A549 treated with Hydrocortisone at 1 μM for 4 hours (cell line): ENCODE measurements at places on chromosomes 2 and 18. TPM values are rescaled to one million over a fixed set of nuclear protein-coding genes. Genes with fewer than 3 reads are reported as not detected.

Gene SKOR2
- not detected in 5 replicates for total RNA-seq

Gene SMYD1
- total RNA-seq = not detected in 5 replicates

Gene CHST9
- total RNA-seq = not detected in 5 replicates

Gene CCDC74B
- 4.2 to 6.9 TPM (median 6.5 TPM) in 5 replicates for total RNA-seq

Gene MALL
- 136 to 171 TPM (median 143 TPM) in 5 replicates for total RNA-seq

Gene ALK
- total RNA-seq = 0.02 TPM in 1 of 5 replicates, not detected in the others

Gene BMP10
- not detected in 5 replicates for total RNA-seq

Gene CPO
- not detected in 5 replicates for total RNA-seq

Gene ZSWIM2
- total RNA-seq = not detected in 5 replicates

Gene FAM210A
- total RNA-seq = 22.9 to 27.2 TPM (median 25.1 TPM) in 5 replicates

Gene MPV17
- 76.0 to 95.4 TPM (median 85.5 TPM) in 5 replicates for total RNA-seq

Gene SPEG
- 6.5 to 10.3 TPM (median 8.3 TPM) in 5 replicates for total RNA-seq

Gene HAAO
- not detected in 5 replicates for total RNA-seq

Gene HOXD13
- total RNA-seq = 0.13 to 0.26 TPM (median 0.15 TPM) in 5 replicates

Gene POTEI
- total RNA-seq = 0.01 TPM in 1 of 5 replicates, not detected in the others

Gene REEP1
- 0.88 to 1.2 TPM (median 1.1 TPM) in 5 replicates for total RNA-seq

Gene LYPD1
- total RNA-seq = 14.6 to 20.6 TPM (median 15.7 TPM) in 5 replicates

Gene CCDC102B
- total RNA-seq = 0.18 to 0.81 TPM (median 0.28 TPM) in 4 of 5 replicates, not detected in the other

Gene TEKT4
- total RNA-seq = not detected in 5 replicates

Gene FAP
- 0.23 TPM in 1 of 5 replicates, not detected in the others for total RNA-seq

Gene SERPINB10
- total RNA-seq = not detected in 5 replicates

Gene REG3A
- total RNA-seq = not detected in 5 replicates

Gene SCN7A
- total RNA-seq = not detected in 5 replicates

Gene RFTN2
- total RNA-seq = 0.02 TPM in 1 of 5 replicates, not detected in the others

Gene SCYGR4
- not detected in 5 replicates for total RNA-seq

Gene RAPH1
- total RNA-seq = 5.6 to 8.6 TPM (median 7.1 TPM) in 5 replicates

Gene ADAM23
- 8.2 to 9.5 TPM (median 9.1 TPM) in 5 replicates for total RNA-seq

Gene ALLC
- total RNA-seq = 0.07 TPM in 1 of 5 replicates, not detected in the others

Gene ABHD3
- 18.3 to 21.6 TPM (median 19.1 TPM) in 5 replicates for total RNA-seq

Gene CCL20
- total RNA-seq = 3.4 to 7.8 TPM (median 6.1 TPM) in 5 replicates

Gene KHK
- total RNA-seq = 8.7 to 10.9 TPM (median 9.3 TPM) in 5 replicates

Gene NDC80
- 10.7 to 14.3 TPM (median 13.6 TPM) in 5 replicates for total RNA-seq

Gene RHOB
- total RNA-seq = 346 to 470 TPM (median 402 TPM) in 5 replicates

Gene METAP1D
- total RNA-seq = 2.3 to 4.1 TPM (median 2.9 TPM) in 5 replicates

Gene AKAIN1
- total RNA-seq = not detected in 5 replicates

Gene KANSL3
- total RNA-seq = 22.2 to 27.8 TPM (median 22.3 TPM) in 5 replicates

Gene DLX1
- total RNA-seq = 2.0 to 3.3 TPM (median 2.8 TPM) in 5 replicates

Gene RAMP1
- total RNA-seq = 0.15 TPM in 1 of 5 replicates, not detected in the others

Gene TXNDC2
- 0.07 to 0.14 TPM (median 0.12 TPM) in 5 replicates for total RNA-seq

Gene SEMA4C
- total RNA-seq = 14.3 to 19.9 TPM (median 18.6 TPM) in 5 replicates

Gene GAD1
- total RNA-seq = 0.36 to 0.63 TPM (median 0.54 TPM) in 5 replicates

Gene PXDN
- 10.4 to 16.9 TPM (median 16.2 TPM) in 5 replicates for total RNA-seq

Gene VAMP5
- total RNA-seq = 0.20 to 0.25 TPM in 2 of 5 replicates, not detected in the others
